ENCODE measurements at places on chromosomes 3 and 15.
A peak's percentile ranks its signal among the peaks of the same experiment; 100 is the strongest.

GRCh38 chr15:73885954-73886700 is 12.8 kb downstream of the TBC1D21 start:
- DNase-seq = no peak

DNA sequence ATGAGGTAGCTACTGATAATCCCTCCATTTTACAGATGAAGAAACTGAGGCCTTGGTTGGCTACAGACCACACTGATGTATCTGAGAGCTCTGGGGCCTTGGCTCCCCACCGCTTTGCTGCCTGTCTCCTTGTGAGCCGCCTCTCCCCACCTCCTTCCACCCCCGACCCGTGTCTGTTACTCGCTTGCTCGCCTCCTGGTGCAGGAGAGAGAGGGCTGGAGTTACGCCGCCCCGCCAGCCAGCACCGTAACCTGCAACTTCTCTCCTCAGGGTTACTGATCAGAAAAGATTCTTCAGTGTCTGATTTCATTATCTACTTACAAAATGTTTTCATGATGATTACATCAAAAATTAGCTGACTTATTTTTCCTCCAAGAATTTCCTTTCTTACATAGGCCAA is 34.1 kb downstream of the TM2D3 start:
- no peak for DNase-seq

GRCh38 chr3:39668420-39668819 is 141.0 kb upstream of the MYRIP start:
- DNase-seq = peak; percentile 41

- DNase-seq = no peak
Observed at GRCh38 chr15:29233566-29233965, 36.1 kb downstream of the NSMCE3 start.

DNA sequence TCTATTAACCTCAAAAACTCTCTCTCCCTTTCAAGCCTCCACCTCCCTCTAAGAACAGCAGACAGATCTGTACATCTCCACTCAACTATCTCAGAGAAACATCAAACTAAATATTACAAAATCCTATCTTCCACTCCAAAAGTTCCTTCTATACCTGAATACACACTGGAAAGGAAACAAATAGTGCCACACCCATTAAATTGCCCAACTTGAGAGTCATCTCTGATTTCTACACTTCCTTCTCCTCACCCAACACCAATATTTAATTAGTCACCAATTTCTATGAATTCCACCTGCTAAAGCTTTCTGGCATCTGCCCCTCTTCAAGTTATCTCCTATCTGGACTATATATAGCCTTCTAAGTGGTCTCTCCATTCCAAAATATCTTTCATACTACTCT is 65.8 kb downstream of the PEAK1 start:
- DNase-seq = no peak

- no peak for DNase-seq
Observed at GRCh38 chr3:194582196-194582905, 50.9 kb downstream of the TMEM44 start.

DNA sequence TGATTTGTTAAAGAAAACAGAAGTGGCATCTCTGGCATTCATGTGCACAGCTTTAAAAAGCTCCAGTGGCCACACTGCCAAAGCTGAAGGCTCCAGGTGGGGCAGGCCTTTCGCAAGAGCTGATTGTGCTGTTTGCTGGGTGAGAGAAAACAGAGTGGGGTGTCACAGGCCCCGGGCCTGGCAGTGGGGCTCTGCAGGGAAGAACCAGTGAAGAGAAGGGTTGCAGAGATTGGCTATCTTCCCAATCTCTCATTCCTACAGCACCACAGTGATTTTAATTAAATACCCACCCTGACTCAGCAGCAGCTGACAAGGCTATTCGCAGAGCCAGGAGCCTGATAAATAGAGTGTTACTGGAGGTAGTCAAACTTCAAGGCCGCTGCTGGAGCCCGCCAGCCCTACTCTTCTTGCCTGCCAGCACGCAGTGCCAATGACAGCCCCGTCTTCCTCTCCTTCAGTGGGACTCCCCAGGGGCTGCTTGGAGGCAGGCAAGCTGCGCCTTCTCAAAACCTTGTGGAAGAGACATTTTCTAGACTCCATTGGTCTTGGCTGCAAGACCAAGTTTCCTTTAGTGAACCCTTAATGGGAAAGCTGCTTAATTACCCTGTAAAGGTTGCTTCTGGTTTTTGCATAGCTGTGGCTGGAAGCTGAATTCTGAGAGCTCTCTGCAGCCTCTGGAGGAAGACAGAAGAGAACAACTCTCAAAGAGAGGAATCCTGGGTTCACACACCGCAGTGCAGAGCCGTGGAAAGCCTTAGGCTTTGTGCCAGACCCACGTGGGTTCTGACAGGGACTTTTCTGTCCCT is 225.8 kb upstream of the SLCO3A1 start:
- no peak for DNase-seq

- no peak for DNase-seq
Observed at GRCh38 chr3:62688812-62689211, 186.4 kb downstream of the CADPS start.

- no peak for DNase-seq
Observed at GRCh38 chr3:29057326-29057725, 223.5 kb upstream of the RBMS3 start.

GRCh38 chr3:69104586-69104985 is 17.8 kb downstream of the LMOD3 start:
- DNase-seq = no peak

GRCh38 chr15:34791701-34792100 is 3.6 kb downstream of the ACTC1 start:
- no peak for DNase-seq

DNA sequence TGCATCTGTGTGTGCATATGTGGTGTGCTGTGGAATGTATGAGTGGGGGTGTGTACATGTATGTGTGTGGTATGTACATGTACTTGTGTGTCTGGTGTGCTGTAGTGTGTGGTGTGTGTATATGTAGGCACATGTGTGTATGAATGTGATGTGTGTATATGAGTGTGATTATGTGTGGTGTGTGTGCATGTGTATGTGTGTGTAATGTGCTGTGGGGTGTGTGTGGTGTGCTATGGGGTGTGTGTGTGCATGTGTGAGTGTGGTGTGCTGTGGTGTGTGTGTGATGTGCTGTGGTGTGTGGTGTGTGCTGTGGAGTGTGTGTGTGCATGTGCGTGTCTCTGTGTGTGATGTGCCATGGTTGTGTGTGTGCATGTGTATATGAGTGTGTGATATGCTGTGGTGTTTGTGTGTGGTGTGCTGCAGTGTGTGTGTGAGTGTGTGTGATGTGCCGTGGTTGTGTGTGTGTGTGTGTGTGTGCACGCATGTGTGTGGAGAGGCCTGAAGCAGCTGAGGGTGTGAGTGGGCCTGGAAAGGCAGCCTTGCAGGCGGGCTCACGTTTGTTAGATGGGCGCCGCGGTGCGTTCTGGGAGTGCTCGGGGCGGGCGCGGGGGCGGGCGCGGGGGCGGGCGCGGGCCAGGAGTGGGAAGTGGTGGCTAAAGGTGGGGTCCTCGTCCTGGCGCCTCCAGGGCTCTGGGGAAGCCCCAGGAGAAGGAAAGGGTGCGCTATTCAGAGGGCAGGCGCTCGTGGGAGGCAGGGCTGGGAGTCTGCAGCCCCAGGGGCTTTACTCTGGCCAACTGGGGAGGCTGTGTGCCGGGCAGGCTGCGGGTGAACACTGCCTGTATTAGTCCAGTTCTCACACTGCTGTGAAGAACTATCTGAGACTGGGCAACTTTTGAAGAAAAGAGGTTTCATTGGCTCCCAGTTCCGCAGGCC is 116.9 kb downstream of the GABRG3 start:
- no peak for DNase-seq

GRCh38 chr3:9552252-9552999 is 1.2 kb downstream of the LHFPL4 start:
- no peak for DNase-seq

GRCh38 chr15:87711026-87711425 is 545.5 kb downstream of the NTRK3 start:
- DNase-seq = no peak

GRCh38 chr3:126442856-126443242 is 32.8 kb downstream of the ZXDC start:
- no peak for DNase-seq

GRCh38 chr3:23527326-23527725 is 278.4 kb upstream of the UBE2E1 start:
- no peak for DNase-seq

DNA sequence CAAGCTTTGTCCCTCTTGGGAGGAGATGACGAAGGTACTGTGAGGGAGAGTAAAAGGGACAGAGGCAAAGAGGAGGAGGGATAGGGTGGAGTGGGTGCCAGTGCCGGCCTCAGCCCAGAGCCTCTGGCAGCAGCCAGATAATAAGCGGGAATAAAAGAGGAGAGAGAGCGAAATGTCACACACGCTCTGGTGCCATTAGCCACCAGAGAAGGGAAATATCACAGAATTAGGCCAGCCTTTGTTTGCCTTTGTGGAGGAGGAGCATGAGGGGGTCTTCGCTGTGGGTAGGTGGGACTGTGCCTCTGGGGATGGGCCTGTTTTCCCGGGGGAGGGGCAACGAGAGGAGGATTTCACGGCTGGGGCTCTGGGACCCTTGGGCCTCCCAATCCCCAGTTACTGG is 67.8 kb downstream of the LINGO1 start:
- no peak for DNase-seq

DNA sequence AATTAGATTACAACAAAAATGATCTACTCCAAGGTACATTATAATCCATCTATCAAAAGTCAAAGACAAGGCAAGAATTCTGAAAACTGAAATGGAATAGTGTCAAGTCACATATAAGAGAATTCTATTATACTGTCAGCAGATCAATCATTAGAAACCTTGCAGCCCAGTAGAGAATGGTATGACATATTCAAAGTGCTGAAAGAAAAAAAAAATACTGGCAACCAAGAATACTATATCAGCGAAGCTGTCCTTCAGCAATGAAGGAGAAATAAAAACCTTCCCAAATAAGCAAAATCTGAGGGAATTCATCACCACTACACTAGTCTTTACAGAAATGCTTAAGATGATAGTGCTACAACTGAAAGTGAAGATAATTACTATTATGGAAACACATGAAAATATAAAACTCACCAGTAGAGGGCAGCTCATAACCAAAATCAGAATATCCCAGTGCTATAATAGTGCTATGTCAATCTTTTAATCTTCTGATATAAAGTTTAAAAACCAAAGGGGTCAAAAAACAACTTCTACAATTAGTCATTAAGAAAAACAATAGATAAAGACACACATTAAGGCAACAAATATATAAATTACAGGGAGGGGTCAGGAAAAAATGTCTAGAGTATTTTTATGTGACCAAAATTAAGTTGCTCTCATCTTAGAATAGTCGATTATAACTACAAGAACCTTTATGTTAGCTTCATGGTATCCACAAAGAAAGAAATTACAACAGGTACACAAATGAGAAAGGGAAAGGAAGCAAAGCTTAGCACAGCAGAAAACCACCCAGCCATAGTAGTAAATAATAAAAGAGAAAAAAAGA is 190.7 kb upstream of the CNTN6 start:
- DNase-seq = peak; percentile 31

DNA sequence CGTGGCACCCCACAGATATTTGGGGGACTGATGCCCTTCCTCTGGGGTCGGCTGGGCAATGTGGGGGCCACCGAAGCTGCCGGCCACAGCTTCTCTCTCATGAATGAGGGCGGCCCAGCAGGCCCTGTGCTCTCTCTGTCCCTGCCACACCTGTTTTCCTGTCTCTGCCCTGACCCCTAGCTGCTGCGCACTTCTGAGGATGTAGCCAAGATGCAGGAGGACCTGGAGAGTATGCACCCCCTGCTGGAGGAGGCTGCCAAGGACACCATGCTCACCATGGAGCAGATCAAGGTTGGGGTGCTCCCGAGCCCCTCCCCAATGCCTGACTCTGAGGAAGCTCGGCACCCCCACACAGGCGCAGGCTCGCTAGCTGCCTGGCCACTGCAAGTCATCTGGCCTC is 59.7 kb downstream of the SEMA3G start:
- DNase-seq = peak; percentile 62

DNA sequence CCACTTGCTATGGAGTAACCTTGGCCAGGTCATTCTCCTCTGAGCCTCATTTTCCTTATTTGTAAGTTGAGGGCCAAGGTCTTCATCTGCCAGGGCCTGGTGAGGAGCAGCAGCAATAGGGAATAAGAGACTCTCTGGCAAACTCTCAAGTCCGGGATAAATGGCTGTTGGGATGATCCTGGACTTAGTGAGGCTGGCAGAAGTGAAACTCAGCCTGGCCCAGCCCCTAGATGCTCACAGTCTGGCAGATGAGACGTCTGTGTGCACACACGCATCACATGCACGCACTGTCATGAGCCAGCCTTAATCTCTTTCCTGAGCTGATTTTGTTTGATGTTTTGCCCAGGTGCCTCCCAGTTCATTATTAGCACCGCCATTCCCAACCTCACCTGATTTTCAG is 26.8 kb downstream of the SLC6A6 start:
- no peak for DNase-seq

- no peak for DNase-seq
Observed at GRCh38 chr3:33578325-33579177, 138.3 kb upstream of the UBP1 start.

DNA sequence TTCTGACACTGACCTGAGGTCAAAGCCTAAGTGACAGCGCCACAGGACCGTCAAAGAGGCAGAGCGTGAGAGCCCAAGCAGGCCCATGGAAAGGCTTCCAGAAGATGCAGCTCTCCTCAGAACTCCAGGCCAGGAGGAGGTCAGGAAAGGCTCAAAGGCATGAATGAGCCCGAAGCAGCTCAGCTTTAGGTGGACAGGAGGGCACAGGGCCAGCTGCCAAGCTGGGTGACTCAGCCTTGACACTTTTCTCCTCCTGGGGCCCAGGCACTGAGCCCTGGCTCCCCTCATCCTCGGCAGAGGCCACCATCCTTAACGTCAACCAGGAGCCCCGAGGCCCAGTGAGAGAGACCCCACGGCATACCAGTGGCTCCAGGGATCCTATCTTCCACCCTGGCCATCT is 62.9 kb downstream of the ADCY5 start:
- DNase-seq = no peak

DNA sequence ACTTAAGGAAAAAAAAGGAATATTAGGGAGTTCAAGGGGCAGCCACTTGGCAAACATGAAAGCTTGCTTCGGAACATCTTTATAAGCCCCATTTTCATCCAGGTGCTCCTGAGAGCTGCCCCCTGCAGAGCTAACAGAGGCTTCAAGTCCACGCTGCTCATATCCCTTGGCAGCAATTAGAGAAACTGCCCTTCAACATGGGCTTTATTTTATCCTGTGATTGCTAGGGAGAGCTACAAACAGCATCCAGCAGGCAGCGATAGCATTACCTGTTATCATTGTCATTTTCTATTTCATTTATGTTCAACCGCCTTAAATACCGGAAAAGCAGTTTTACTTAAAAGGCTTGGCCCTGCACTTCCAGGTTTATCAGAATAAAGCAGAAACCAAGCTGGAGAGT is 68.4 kb upstream of the MCTP2 start:
- no peak for DNase-seq

DNA sequence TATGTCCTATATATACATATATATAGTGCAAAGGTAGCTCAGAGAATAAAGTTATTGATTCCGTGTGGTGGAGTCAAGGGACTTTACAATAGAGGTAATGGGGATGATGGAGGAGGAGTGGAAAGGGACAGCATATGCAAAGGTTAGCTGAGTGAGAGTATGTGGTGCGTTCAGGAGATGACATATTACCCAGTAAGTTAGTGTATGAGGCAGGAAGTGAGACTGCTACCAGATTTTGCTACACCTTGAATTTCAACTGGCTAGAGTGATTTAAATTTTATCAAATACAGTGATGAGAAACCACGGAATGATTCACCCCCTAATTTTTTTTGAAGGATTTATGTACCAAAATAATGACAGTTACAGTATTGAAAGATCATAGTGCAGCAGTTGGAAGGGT is 2.8 kb downstream of the ACTL6A start:
- peak; percentile 28 for DNase-seq

- no peak for DNase-seq
Observed at GRCh38 chr3:26198609-26199008, 408.7 kb downstream of the OXSM start.

- DNase-seq = peak; percentile 90
Observed at GRCh38 chr3:32842531-32842931, 24.7 kb downstream of the TRIM71 start.
